ENCODE measurements at places on chromosomes 2 and 18. TPM values are rescaled to one million over a fixed set of nuclear protein-coding genes. Genes with fewer than 3 reads are reported as not detected.

DNA sequence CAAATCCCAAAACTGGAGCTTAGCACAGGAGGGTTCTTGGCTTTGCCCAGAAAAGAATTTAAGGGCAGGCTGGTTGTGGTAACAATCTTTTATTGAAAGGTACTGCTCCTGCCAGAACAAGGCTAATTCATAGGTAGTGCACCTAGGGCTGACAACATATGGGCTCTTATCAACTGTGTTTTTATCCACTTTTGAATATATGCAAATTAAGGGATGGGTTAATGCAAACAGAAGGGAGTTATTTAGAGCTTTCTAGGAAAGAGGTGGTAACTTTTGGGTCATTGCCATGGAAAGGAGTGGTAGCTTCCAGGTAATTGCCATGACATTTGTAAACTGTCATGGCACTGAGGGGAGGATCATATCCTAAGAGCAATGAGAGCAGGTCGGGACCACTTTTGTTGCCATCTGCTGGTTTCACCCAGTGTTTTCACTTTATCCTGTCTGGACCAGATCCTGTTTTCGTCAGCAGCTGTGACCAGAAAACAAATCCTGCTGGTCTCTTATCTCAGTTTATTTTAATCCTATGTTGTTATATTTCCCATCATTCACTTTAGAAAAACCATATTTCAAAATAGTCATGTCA lies 981 bp downstream of the C2orf66 start:
- no peaks in the 10 kb centered on the region for H3K4me1 ChIP-seq
- no peak overlapping the region for H3K4me3 ChIP-seq
- no peak overlapping the region for H3K27ac ChIP-seq
- no peaks in the 10 kb centered on the region for H3K27me3 ChIP-seq
- H3K36me3 ChIP-seq: no peaks in the 10 kb centered on the region

DNA sequence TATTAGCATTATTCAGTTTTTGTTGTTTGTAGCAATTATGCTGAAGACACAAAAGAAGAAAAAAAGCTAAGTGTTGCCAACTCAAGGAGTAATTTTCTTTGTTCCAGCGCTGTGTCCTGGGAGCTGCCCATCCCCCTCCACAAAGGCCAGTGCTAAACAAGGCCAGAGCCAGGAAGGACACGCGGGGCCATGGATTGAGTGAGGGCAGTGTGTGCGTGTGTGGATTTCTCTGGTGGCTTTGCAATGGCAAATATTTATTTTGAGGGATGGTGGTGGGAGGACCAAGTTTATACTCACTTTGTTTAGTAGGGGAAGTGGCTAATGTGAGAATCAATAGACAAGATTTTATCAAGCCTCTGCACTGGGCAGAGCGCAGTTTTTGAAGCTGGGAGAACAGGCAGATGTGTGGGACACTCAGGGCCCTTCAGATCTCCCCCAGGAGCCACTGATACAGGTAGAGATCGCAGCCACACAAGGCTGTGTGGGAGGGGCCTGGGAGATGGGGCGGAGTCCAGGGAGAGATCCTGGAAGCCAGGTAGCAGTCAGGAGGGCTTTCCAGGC lies 11.4 kb downstream of the AGAP1 start:
- DNase-seq: no peak
- H3K36me3 ChIP-seq: no peaks in the 10 kb centered on the region
- H3K27ac ChIP-seq: no peak overlapping the region
- H3K4me3 ChIP-seq: no peak overlapping the region

DNA sequence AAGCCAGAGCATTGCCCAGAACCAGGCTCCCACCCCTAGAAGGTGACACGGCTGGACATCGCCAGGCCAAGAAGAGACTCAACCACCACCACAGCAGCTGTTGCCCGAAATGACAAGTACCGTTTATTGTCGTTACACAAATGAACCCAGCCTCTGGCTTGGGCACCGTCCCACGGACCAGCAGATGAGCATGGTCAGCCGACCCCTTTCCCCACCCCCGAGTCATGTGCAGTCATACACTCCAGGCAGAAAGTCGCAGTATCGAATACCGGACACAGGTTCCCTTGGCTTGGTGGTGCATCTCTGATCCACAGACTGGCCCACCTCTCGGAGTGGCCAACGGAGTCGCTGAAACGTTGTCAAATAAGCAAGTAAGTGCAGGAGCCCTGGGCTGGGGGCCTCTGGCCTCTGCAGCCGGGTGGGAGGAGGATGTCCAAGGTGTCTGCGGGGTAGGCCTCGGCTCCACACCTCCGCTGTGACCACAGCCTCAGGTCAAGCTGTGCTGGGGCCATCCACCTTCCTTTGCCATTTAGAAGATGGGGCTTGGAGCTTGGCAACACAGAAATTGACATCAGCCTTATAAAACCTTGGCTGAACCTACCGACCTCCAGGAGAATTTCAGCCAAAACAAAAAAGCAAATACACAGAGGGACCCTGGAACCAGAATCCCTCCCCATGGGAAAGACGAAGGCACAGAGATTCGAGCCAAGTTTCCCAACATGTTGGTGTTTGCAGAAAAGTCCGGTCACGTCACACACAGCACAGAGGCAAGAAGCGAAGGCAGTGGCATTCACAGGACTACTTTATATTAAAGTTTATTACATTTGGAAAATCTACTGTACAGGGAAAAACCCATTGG lies 24.0 kb downstream of the SDC1 start:
- no peaks in the 10 kb centered on the region for H3K4me1 ChIP-seq
- H3K4me3 ChIP-seq: no peak overlapping the region
- no peak for DNase-seq
- H3K27me3 ChIP-seq: no peaks in the 10 kb centered on the region

DNA sequence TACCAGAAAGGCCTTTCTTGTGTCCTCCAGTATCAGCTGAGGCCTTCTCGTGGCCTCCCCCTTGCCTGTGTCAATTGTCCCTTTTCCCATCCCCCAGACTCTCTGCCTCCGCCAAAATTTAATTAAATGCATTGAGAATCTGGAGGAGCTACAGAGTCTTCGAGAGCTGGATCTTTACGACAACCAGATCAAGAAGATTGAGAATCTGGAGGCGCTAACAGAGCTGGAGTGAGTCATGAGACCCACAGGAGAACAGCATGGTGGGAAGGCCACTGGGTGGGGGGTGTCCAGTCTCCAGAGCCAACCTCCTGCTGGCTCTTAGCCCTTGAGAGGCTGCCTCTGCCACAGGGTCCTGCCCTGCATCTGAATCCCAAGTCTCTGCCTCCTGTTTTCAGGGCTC lies 8.8 kb downstream of the PPP1R7 start:
- no peak overlapping the region for H3K27ac ChIP-seq
- no peak overlapping the region for H3K4me3 ChIP-seq
- no peak for DNase-seq
- no peaks in the 10 kb centered on the region for H3K36me3 ChIP-seq
- no peaks in the 10 kb centered on the region for H3K27me3 ChIP-seq

The ALPI gene
- not detected for total RNA-seq

GRCh38 chr2:108588070-108588668 lies 53.9 kb downstream of the LIMS1 start:
- no peaks in the 10 kb centered on the region for H3K27me3 ChIP-seq
- peaks cover 6% of the 10 kb centered on the region for H3K4me1 ChIP-seq
- no peaks in the 10 kb centered on the region for H3K36me3 ChIP-seq
- H3K27ac ChIP-seq: peak overlapping the region; percentile 80
- no peak overlapping the region for H3K4me3 ChIP-seq
- DNase-seq: no peak

DNA sequence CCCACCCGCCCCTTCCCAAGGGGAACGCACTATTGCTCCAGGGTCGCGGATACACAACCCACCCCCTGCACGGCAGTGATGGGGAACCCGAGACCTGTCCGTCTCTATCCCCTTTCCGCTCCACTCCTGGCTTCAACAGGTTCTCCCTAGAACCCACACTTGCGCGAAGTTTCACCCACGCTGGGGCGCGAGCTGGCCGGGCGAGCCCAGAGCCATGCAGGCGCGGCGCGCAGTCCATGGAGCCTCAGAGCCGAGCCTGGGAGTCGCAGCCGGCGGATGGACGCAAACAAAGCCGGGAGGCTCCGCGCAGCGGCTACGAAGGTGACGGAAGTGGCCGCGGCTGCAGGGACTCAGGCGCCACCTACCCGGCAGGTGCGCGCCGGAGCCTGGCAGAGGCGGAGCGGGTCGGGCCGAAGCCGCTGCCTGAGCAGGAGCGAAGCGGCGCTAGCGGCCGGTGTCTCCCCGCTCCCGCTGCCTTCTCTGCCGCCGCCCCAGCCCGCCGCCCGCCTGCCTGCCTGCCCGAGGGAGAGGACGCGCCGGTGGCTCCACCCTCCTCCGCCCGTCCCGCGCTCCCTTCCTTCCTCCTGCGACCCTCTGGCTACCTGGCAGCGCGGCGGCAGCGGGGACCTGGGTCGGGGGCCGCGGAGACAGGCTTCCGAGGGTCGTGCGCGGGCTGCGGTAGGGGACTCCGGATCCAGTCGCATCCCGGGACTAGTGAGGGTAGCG lies 14.0 kb downstream of the ALPG start:
- H3K27ac ChIP-seq: no peak overlapping the region
- no peaks in the 10 kb centered on the region for H3K27me3 ChIP-seq
- H3K4me3 ChIP-seq: no peak overlapping the region
- H3K4me1 ChIP-seq: no peaks in the 10 kb centered on the region
